Stomach (tissue), 19 donors: ENCODE measurements at places on chromosomes 6 and 20. TPM values are rescaled to one million over a fixed set of nuclear protein-coding genes. Genes with fewer than 3 reads are reported as not detected.

Gene HS3ST5
- total RNA-seq = 2.2 TPM

Gene SPATS1
- total RNA-seq = not detected

Gene PROCR
- 7.8 TPM for total RNA-seq

Gene VNN1
- total RNA-seq = 4.0 TPM

Gene DSTN
- total RNA-seq = 1,254 TPM

Gene IMPG1
- total RNA-seq = not detected

Gene TRAPPC3L
- total RNA-seq = not detected

Gene RUNX2
- total RNA-seq = not detected

Gene GABRR2
- 0.73 TPM for total RNA-seq

DNA sequence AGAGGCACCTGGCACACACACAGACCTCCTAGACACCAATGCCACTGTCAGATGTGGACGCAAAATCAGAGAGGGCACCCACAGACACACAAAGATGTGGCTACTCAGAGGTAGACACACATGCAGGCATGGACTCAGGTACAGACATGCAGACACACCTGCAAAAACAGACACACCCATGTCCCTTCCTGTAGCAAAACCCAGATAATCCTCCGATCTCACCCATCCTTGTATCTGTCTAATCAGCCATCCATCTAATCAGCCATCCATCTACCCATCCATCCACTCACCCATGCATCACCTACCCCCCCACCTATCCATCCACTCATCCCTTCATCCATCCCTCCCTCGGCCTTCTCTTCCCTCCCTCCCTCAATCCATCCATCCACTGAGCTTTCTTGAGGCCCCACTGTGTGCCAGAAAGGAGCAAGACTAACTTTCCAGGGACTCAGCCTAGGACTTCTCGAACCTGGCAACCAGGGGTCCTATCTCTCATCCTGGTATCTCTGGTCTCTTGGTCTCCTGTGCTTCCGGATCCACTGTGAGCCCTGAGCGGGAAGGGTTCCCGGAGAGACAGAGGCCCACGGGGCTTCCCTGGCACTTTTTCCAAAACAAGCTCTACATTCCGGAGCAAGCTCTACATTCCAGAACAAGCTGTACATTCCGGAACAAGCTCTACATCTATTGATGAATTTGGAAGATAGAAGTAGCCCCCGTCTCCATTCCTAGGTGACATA, 1.1 kb upstream of the TGM2 start:
- peak; percentile 67 for DNase-seq

DNA sequence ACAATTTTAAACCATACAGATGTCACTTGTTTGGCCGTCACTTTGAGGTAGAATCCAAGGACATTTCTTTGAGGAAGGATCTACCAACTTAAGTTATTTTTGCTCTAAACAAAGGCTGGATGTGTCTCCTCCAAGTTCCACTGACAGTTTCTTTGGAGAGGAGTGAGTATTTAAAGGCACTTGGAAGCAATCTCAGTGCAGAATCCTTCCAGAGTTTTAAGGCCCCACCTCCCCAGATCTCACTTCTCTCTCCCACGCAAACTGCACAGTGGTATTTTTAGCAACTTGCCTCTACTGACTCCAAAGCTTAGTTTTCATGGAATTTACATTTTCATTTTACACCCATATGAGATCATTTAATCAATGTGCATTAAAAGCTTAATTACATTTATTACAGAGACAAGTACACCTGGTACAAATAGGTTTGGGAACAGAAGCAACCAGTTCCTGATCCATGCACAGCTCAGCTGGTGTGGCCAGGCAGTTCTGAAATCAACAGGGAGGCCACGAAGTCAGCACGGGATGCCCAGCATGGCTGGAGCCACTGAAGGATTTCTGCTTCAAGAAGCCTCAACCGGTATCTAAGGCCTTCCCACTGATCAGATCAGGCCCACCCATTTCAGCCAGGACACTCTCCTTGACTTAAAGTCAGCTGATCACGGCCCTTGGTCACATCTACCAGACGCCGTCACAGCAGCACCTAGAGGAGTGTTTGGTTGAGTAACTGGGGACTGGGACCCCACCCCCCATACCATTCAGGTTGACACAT, 109.8 kb downstream of the SYCP2 start:
- DNase-seq = no peak

- DNase-seq = peak; percentile 56
Observed at GRCh38 chr6:17907406-17908229, 79.8 kb downstream of the KIF13A start.

DNA sequence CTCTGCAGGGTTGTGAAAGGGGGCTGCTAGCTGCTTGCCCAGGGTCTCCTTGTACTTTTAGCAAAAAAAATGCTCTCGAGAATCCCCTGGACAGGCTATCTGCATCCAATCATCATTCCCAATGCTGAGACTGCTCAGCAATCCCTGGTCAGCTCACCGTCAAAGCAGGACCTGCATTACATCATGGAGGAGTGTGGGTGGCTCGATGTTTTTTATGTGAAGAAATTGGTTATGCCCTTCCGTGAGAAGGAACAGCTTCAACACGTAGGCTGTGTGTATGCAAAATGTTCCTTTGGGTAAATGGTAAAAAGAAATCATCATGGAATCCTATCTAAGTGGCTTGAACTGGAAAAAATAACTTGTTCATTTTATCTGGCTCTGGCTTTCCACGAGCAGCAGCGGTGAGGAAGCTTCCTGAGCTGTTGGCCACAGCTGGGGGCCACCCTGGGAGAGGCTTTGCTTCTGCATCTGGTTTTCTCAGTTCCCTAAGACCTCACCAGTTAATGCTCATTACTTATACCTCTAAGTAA, 111.4 kb downstream of the FYN start:
- no peak for DNase-seq

GRCh38 chr20:18613553-18613952, 25.7 kb downstream of the DTD1 start:
- no peak for DNase-seq

DNA sequence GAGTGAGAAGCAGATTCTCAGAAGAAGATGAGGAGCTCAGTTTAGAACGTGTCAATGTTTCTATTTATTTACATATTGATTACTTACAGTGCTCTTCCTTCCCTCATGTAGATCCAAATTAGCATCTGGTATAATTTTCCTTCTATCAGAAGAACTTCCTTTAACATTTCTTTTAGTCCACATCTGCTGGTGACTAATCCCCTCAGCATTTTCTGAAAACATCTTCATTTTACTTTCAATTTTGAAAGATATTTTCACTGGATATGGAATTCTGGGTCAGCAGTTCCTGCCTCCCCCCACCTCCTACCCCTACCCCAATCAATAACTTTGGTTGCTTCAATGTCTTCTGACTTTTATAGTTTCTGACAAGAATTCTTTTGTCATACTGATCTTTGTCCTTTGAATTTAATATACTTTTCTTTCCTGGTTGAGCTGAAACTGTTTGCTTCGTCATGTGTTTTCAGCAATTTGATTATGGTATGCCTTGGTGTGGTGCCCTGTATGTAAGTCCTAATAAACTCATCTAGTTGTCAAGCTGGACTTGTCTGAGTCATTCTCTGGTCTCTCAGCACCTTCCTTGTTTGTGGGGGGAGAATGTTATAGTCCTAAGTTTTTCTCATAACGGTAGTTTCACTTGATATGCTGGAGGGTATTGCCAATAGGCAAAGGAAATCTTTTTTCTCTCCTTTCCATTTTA, 57.0 kb downstream of the SMPDL3A start:
- DNase-seq = no peak

- DNase-seq = no peak
Observed at GRCh38 chr6:51289041-51289440, 470.4 kb downstream of the TFAP2B start.

DNA sequence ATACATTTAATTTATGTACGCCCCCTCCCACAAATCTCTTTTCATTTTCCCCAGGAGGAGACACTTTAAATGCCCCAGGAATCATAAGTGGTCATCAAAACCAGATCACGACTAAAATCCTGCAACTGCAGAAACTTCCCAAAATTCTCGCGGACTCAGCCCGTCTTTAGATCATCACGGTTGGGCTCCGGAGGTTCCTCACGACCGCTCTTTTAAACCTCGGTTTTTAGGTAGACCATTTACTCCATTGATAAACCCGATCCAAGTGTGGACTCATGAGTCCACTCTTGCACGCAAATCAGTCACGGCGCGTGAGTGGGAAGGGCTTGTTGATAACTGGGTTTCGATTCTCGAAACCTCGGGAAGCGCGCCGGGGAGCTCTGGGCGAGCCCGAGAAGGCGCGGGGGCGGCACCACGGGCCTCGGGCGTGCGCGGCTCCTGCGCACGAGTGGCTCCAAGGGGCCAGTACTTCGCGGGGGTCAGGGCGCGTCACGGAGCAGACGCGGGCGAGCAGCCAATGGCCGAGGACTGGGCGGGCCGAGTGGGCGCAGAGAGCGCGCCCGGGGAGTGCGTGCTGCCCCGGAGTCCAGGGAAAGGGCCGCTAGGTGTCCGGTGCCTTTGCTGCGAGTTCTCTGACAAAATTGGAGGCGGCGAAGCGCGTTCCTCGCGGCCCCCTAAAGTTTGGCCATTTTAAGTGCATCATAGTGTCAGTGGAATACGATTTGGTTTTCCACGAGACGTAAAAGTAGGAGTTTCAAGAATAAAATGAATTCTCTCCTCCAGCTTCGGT, 635 bp upstream of the TENT5A start:
- peak; percentile 95 for DNase-seq

DNA sequence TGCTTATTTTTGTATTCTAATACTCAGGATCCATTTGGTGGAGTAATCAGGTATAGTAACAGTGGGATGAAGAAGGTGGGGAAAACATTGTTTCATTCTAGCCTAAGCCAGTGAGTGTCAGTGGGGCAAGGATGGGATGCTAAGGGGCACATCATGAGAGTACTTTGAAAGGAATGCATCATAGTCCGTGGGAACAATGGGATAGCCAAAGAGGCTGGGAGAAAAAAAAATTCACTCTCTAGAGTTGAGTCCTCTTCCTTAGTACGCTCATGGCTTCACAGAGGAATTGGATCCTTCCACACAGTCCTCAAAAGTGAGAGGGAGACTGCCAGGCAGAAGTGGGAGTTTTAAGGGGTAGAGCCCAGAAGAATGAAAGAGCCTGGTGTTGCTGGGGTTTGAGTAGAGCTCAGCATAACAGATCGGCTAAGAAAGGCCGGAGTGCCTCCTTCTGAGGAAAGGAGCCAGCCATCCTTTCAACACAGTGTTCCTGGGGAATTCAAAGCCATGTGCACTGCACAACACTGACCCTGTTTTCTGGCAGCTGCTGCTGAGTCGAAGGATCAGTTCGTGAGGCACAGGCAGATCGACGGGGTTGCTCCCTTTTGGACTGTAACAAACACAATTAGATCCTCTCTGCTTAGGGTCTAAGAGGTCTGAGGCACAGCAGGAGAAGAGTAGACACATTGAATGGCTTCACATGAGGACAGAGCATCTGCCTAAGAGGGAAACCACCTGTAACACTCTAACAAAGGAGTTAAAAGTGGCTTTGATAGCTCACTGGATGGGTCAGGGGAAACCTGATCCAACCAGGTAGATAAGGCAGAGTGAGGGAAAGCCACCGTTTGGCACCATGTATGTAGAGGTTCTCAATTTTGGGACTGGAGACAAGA, 61.2 kb downstream of the ELOVL5 start:
- DNase-seq = no peak

GRCh38 chr6:35311390-35312075, 13.9 kb downstream of the DEF6 start:
- no peak for DNase-seq

GRCh38 chr6:154506991-154507898, 3.2 kb downstream of the CNKSR3 start:
- no peak for DNase-seq

DNA sequence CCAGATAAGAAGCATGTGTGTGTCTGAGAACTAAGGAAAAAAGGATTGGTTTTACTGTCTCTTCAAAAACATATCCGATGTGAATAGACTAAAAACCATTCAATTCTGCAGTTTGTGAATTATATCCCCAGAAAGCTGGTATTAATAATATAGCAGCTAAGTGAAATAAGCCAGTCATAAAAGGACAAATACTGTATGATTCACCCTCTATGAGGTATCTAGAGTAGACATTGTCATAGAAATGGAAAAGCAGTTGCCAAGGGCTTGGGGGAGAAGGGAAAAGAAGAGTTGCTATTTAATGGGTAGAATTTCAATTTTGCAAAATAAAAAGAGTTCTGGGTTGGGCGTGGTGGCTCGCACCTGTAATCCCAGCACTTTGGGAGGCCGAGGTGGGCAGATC, 137.5 kb downstream of the ATXN1 start:
- DNase-seq = no peak

GRCh38 chr6:53944091-53944490, 149.3 kb downstream of the LRRC1 start:
- no peak for DNase-seq

- DNase-seq = no peak
Observed at GRCh38 chr20:61733891-61734732, 331.6 kb downstream of the TAF4 start.

DNA sequence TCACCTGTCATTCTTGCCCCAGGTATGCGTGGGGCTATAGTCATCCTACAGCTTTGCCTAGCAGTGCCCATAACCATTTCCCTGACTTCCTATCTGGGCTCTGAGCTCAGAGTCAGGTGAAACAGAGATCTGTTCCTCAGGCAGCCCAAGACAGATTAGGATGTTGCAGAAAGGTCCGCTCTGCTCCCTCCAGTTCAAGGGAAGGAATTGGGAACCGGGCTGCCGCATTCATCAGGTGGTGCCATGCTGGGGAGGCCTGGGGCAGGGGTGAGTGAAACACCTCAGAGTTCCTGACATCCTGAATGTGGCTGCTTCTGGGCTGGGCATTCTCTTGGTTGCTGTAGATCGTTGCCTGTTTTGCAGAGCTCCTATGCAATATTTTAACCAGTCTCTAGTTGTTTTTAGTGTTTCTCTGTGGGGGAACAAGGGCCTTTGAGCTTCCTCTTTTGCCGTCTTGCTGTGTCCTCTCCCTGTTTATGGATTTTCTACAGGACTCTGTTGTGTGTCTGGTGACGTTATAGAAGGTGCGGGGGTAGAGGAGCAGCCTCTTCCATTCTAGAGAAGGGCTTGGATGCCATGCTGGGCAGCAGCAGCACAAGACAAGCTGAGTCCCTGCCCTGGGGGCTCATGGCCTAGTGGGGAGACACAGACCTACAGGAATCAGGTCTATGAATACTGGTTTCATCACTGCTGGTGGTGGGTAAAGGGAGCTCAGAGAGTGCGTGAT, 9.2 kb downstream of the ENTPD6 start:
- DNase-seq = no peak

- no peak for DNase-seq
Observed at GRCh38 chr6:140732155-140732554, 1357.7 kb upstream of the CITED2 start.

DNA sequence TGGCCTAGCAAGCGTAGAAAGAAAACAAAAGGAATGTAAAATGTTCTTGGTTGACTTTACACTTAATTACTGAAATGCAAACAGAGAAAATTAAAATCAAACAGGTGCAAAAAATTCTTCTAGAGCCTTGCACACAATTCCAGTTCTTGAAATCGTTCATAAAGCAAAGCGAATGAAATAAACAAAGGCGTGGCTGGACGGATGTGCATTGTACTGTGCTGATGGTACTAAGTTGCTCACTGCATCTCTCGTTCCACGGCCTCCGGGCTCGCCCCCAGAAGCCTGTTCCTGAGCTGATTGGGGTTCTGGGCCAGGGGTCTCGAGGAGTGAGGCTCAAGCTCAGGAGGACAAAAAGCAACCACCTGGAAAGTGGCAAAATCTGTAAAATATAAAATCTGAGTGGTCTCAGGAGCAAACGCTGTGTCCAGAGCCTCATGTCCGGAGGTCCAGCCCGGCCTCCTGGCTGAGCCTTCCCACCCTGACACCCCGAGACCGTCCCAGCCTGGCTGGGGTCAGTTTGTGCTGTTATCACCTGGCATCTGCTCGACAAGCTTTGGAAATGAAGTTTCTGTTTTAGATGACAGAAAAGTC, 71.3 kb downstream of the TTLL2 start:
- DNase-seq = peak; percentile 47
